ENCODE measurements at places on chromosomes 12 and 14.

DNA sequence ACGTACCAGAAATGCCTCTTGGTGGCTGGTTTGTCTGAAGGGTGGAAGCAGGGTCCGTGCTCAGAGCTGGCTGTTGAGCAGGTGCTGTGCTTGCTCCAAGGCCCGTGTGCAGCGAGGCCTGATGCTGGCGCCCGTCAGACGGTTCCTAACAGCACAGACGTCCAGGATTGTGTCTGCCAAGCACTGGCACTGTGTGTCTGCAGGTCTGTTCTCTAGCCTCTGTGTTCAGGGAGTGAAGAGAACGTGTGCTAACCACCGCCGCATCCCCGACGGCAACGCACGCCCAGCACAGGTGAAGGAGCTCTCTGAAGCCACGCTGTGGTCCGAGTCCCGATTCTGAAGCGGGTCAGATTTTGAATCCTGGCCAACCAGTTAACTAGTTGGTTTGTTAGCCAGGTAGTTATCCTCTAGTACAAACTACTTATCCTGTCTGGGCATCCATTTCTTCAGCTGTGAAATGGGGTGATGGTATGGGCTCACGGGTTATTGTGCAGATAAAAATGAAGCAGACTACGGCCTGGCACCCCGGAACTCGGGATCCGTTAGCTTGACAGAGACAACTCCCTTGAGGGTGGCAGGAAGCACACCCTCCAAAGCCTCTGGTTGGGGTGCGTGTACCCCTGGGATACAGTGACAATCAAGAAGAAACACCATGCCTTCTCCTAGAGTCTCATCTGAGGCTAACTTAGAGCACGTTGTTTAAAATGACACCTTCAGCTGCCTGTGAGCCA, 18.6 kb upstream of the TDRD9 start:
- no peak overlapping the region for H3K27ac ChIP-seq
- H3K36me3 ChIP-seq = peaks cover 41% of the 10 kb centered on the region

GRCh38 chr12:101773650-101774162, 34.4 kb upstream of the SYCP3 start:
- DNase-seq = peak; percentile 77
- peaks cover 56% of the 10 kb centered on the region for H3K4me1 ChIP-seq
- H3K36me3 ChIP-seq = peaks cover 54% of the 10 kb centered on the region
- H3K27ac ChIP-seq = peak overlapping the region; percentile 75

DNA sequence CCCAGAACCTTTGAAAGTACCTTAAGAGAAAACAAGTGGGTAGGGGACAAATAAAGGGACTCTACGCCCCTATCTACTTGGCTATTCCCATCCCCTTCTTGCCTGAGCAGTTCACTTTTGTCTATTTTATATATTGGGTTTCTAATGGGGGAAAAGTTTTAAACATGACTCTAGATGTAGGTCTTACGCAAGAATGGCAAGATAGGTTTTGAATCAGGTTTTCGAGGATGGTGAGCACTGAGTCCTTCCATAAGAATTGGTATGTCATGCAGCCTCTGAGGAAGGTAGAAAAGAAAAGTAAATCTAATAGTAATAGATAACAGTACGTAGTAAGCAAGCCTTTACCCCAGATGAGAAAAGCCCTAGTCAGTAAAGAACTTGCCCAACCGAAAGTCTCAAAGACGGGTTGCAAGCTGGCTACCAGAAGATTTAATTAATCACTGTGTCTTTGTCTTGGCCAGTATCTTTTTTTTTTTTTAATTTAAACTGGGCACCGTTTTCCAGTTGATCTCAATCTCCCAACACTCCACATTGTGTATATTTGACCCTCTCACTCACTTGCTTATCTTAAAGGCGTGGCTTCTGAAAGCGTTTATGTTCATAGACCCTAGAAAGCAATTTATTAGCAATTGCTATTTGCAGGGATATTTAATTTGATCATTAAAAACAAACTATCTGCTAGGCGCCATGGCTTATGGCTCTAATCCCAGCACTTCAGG, 86.6 kb upstream of the TMEM263 start:
- H3K36me3 ChIP-seq = peaks cover 61% of the 10 kb centered on the region
- H3K27me3 ChIP-seq = no peaks in the 10 kb centered on the region
- H3K27ac ChIP-seq = no peak overlapping the region
- DNase-seq = no peak
- H3K4me1 ChIP-seq = no peaks in the 10 kb centered on the region

DNA sequence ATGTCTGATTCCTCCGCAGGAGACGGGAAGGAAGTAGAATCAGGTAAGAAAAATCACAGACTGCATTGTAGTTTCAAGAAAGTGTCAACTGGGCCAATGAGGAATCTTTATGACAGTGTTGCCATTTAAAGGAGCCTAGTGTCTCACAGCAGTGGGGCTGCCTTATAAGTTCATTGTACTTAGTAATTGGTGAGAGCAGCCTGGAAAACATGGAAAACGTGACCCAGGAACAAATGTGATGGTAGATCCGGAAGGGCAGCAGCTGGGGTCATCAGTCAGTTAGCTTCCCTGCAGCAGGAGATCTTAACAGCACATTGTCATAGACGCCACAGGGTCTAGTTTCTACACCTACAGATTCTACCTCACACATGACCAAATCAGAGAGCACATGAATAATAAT, 630.0 kb upstream of the LMO3 start:
- no peak for DNase-seq
- H3K4me3 ChIP-seq = no peak overlapping the region
- no peaks in the 10 kb centered on the region for H3K4me1 ChIP-seq
- no peaks in the 10 kb centered on the region for H3K27me3 ChIP-seq
- no peak overlapping the region for H3K27ac ChIP-seq

GRCh38 chr12:52020539-52021336, 14.0 kb downstream of the TAMALIN start:
- H3K27ac ChIP-seq = no peak overlapping the region
- no peak overlapping the region for H3K4me3 ChIP-seq
- no peaks in the 10 kb centered on the region for H3K27me3 ChIP-seq
- DNase-seq = peak; percentile 79
- peaks cover 45% of the 10 kb centered on the region for H3K4me1 ChIP-seq

DNA sequence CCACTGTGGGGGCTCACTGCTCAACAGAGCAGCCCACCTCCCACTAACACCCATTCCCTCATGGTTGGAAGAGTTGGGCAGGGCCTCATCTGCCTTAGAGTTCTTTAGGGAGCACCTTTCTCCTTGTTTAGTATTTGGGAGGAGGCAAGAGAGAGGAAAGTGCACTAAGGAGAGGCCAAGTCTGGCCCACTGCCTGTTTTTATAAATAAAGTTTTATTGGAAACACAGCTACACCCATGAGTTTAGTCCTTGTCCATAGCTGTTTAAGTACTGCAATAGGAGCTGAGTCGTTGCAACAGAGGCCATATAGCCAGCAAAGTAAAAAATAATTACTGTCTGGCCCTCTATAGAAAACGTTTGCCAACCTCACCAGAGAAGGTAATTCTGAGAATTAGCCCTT, 63.9 kb downstream of the C14orf132 start:
- no peak for DNase-seq
- no peaks in the 10 kb centered on the region for H3K4me1 ChIP-seq
- no peak overlapping the region for H3K4me3 ChIP-seq
- H3K27ac ChIP-seq = no peak overlapping the region
- H3K27me3 ChIP-seq = peaks cover 4% of the 10 kb centered on the region

DNA sequence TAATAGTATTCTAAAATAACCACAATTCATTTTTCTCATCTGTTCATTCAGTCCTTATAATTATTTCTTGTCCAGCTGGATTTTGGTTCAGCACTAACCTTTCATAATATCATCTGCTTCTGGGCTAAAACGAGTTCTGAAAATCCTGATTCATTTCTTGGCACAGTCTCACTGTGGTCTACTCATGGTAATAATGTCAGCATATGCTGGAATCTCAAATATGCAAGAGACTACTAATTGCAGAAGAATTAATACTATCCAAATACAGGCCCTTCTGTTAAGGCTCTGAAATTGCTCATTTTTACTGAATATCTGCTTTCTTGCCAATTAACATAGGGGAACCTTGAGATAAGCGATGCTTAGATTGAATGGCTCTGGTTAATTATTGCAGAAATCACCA, 597.1 kb downstream of the RPL10L start:
- DNase-seq = no peak
- H3K27me3 ChIP-seq = no peaks in the 10 kb centered on the region

GRCh38 chr14:62117010-62117750, 355.0 kb downstream of the SNAPC1 start:
- H3K4me3 ChIP-seq = no peak overlapping the region
- DNase-seq = peak; percentile 7
- no peaks in the 10 kb centered on the region for H3K4me1 ChIP-seq
- H3K27ac ChIP-seq = no peak overlapping the region

GRCh38 chr12:113180333-113180732, 4.9 kb downstream of the DDX54 start:
- peaks cover 18% of the 10 kb centered on the region for H3K4me1 ChIP-seq
- H3K4me3 ChIP-seq = no peak overlapping the region
- no peak overlapping the region for H3K27ac ChIP-seq
- peaks cover 74% of the 10 kb centered on the region for H3K36me3 ChIP-seq

- no peaks in the 10 kb centered on the region for H3K27me3 ChIP-seq
- H3K4me1 ChIP-seq = peaks cover 69% of the 10 kb centered on the region
- peak; percentile 34 for DNase-seq
- H3K36me3 ChIP-seq = peaks cover 10% of the 10 kb centered on the region
Observed at GRCh38 chr12:24798335-24798734, 150.6 kb downstream of the BCAT1 start.

DNA sequence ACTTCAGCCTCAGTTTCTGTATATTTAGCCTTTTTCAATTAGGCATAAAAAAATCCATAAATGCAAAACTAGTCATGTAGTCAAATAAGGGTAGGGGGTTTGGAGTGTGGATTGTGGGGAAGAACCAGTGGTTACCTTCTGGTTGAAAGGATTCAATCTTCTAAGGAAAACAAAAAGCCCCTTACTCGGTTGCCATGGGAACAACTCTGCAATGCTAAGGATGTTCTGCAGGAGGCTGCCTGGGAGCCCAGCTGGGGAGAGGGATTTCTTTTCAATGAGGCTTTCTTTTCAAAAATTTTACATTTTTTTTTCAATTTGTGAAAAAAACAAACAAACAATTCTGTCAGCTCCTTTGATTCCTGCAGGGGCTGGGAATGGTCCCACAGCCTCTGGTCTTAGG, 67.2 kb downstream of the SLC8A3 start:
- no peak overlapping the region for H3K4me3 ChIP-seq
- H3K36me3 ChIP-seq = no peaks in the 10 kb centered on the region
- DNase-seq = no peak
- H3K4me1 ChIP-seq = no peaks in the 10 kb centered on the region

DNA sequence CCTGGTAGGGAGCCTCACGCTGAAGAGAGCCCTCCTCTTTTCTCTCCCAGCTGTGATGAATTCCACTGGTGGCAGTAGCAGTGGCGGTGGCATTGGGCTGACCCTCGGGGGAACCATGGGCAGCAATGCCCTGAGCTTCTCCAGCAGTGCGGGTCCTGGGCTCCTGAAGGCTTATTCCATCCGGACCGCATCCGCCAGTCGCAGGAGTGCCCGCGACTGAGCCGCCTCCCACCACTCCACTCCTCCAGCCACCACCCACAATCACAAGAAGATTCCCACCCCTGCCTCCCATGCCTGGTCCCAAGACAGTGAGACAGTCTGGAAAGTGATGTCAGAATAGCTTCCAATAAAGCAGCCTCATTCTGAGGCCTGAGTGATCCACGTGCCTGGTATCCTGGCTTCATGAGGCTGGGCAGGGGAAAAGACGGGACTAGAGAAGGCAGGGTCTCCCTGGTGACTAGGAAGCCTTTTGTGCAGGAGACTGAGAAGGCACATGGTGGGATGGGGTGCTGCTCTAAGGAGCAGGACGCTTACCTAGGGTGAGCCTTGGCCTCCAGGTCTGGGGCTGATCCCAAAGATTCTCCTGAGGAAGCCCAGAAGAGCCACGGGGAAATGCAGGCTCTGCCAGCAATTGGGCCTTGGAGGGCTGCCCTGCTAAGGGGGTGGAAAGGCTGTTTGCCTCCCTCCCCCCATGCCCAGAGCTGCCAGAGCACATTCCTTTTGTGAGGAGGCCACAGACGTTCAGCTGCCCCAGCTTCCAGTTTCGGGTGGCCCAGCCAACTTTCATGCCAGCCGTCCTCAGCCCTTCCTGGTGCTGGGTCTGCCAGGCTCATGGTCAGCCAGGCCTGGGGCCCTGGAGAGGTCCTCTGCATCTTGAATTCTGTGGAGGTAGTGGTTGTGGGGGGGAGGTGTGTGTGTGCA, 15.8 kb downstream of the KRT7 start:
- DNase-seq = no peak
- no peaks in the 10 kb centered on the region for H3K4me1 ChIP-seq
- no peaks in the 10 kb centered on the region for H3K36me3 ChIP-seq
- no peak overlapping the region for H3K4me3 ChIP-seq

- peaks cover 3% of the 10 kb centered on the region for H3K27me3 ChIP-seq
- no peak overlapping the region for H3K4me3 ChIP-seq
- DNase-seq = no peak
Observed at GRCh38 chr12:100857971-100858370, 63.4 kb downstream of the ANO4 start.

DNA sequence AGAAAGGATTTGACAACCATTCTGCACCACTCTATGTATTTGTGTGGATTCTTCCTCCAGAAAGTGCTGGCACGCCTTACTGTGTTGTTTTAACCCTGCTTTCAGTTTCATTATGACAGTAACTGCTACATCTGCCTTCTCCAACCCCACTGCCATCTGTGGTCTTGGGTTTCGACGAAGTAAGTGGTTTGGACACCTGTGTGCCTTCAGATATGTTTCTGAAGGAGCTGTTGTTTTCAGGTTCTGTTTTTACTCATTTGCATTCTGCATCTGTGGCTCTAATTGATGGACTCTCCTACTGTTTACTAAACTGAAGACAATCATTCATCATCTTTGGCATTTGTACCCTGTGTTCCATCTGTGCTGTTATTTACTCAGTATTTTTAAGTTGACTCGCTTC, 4.1 kb downstream of the TSHR start:
- H3K27ac ChIP-seq = peak overlapping the region; percentile 98
- peaks cover 36% of the 10 kb centered on the region for H3K36me3 ChIP-seq
- peaks cover 72% of the 10 kb centered on the region for H3K4me1 ChIP-seq
- H3K27me3 ChIP-seq = no peaks in the 10 kb centered on the region

Measured in DND-41 (cell line).